ENCODE measurements at places on chromosomes 3 and 15.
A peak's percentile ranks its signal among the peaks of the same experiment; 100 is the strongest.

DNA sequence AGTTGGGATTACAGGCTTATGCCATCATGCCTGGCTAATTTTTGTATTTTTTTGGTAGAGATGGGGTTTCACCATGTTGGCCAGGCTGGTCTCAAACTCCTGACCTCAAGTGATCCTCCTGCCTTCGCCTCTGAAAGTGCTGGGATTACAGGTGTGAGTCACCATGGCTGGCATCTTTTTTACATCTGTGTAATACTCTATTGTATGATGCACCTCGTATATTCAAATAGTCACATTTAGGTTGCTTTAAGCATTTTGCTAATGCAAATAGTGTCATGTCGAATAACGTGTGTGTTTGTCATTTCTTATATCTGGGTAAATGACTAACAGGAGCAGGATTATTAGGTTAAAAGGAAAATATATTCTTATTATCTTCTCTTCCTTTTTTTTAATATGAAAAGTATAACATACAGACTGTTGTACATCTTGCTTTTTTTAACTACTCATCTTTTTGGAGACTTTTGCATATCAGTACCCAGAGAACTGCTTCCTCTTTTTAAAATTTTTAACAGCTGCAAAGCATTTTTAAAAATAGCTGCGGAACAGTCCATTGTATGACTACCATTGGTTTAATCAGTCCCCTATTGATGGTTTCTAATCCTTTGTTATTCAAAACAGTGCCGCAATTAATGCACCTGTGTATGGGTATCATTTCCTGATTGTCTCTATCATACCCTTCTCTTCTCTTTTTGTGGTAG lies 13.4 kb downstream of the SCAMP5 start:
- DNase-seq = no peak

DNA sequence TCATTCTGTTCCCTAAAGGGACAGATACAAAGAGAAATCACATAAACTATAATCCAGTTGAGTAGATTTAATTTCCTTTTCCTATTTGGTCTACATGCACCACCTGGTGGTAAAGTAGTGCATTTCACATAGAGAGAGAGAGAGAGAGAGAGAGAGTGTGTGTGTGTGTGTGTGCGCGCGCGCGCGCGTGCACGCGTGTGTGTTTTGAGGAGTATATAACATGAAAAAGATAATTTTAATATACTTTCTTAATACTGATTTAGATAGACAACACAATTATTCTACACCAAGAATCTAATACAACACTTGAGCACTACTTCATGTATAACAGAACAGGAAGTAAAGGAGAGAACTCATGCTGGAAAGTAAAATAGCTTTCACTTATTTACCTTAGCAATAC lies 1.1 kb upstream of the FGF7 start:
- peak; percentile 77 for DNase-seq

GRCh38 chr3:171556148-171556547 lies 95.9 kb upstream of the TNIK start:
- DNase-seq = peak; percentile 62

- DNase-seq = no peak
These were observed 49.8 kb downstream of the PLD1 start for GRCh38 chr3:171760477-171760876.

- DNase-seq = no peak
These were observed 243.9 kb downstream of the SHQ1 start for GRCh38 chr3:72604328-72604727.
